ENCODE measurements at places on chromosomes 1 and 21.

- DNase-seq = no peak
Observed at GRCh38 chr1:24930260-24931145, at the start of gene RUNX3. RUNX3 (minus strand) TSS chr1:24930276; CDS start chr1:24929868, 408 bp downstream.

DNA sequence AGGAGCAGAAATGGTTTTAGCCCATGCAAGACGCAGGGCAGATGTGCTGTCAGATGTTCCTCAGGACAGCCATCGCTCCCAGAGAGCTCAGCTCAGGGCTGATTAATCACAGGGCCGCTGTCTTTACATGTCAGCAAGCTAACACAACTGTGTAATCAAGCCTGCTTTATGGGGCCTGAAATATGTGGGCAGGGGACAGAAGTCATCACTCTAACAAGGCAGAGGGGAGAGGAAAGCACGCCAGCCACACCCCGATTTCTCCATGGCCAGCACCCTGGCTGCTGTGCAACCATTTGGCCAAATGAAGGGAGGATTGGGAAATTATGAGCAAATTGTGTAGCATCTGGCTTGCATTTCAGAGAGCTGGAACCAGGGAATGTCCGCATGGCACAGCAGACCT is 368.8 kb downstream of the NPHP4 start:
- no peak for DNase-seq

DNA sequence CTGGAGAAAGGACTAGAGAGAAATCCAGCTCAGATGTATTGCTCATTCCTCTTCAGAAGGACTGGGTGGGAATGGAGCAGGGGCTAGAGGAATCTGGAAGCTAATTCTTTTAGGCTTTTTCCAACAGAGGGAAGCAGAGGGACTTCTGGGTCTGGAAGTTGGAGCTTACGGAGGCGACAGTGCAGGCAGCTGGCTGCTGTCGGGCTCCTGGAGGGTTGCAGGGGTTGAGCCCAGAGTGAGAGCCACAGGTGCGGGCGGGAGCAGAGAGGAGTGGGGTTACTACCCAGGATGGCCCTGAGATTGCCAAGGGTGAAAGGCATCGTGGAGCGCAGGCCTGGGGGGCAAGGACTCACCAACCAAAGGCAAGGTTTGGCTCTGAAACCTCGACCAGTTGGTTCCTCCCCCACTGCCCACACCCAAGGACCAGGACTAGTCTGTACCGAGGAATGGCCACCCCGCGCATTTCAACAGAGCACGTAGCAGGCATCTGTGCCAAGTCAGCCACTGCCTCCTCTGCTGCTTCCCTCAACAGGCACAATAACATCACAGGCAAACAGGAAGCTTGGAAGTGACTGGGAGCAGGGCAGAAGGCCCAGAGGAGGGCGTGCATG is 22.7 kb upstream of the EDN2 start:
- no peak for DNase-seq

DNA sequence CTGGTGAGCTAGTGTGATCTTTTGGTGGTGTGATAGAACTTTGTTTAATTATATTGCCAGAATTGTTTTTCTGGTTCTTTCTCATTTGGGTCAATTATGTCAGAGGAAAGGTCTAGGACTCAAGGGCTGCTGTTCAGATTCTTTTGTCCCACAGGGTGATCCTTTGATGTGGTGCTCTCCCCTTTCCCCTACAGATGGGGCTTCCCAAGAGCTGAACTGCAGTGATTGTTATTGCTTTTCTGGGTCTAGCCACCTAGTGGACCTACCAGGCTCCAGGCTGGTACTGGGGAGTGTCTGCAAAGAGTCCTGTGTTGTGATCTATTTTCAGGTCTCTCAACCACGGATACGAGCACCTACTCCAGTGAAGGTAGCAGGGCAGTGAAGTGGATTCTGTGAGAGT is 25.9 kb upstream of the CD84 start:
- DNase-seq = no peak

DNA sequence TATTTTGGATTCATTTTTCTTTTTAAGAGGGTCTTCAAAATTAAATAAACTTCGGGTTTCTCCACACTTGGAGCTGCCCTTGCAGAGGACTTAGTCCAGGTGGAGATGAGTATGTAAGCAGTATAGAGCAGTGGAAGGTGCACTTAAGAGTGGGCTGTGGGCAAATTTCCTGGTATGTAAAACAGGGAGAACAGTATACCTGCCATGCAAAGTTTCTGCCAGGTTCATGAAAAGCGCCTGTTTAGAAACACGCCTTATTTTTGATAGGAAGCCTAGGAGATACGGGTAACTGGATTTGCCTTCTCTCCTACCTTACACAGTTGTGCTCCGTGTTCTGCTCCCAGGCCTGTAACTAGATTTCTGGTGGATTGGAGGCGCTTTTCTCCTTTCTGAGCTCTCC is 1.2 kb downstream of the KDM4A start:
- no peak for DNase-seq

- no peak for DNase-seq
Observed at GRCh38 chr1:55639051-55639450, 423.9 kb upstream of the USP24 start.

GRCh38 chr21:27400045-27400444 is 433.2 kb upstream of the ADAMTS5 start:
- no peak for DNase-seq

- no peak for DNase-seq
Observed at GRCh38 chr1:215776336-215776735, 209.2 kb downstream of the KCTD3 start.

DNA sequence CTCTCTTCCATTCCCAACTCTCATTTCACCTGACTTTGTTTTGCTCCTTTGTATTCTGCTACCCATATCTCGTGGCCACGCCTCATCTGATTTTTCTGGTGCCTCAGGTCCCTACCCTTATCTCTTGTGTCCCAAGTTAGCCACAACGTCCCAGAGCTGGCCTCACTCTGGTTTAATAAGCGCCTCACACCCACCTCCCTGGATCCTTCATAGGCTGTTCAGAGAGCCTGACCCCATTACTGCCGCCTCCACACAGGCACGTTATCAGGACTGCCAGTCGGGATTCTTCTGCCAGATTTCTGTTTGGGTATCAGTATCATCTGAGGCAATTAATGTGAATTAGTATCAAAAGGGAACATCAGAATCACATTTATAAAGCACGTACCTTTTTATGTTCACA is 34.7 kb upstream of the TMEM125 start:
- no peak for DNase-seq

DNA sequence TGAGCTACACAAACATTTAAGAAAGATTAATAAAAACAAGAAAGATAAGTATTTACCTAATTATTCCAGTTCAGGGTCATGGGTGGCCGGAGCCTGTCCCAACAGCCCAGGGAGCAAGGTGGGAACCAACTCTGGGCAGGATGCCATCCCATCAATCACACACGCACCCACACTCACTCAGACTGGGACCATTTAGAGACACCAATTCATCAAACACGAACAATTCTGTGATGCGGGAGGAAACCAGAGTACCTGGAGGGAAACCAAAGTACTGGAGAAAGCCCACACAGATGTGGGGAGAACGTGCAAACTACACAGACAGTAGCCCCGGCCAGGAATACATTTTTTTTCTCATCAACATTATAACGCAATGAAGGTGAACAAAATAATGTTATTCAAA is 16.2 kb downstream of the WASF2 start:
- no peak for DNase-seq

DNA sequence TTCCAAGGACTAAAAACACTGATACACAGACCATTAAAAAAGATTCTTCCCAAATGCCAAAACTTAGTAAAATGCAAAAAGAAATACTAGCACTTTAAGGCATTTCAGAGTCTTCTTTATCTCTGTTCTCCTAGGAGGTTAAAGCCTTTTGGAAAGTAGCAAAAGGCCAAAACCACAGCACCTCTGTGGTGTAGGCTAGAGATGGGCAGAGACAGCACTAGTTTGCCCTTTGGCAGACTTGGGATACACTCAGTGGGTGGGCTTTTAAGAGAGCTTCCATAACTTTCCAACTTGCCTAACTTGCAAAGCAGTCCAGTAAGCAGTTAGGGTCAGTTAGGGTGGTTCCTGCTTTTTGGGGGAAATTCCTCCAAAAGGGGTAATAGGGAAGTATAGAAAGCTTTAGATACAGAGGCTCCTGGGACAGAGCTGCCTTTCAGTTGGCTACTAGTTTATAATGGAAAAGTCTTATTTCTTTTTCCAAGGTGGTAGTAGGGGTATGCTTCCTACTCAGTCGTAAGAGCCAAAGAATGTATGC is 17.9 kb upstream of the PTCH2 start:
- DNase-seq = no peak

- DNase-seq = peak; percentile 86
Observed at GRCh38 chr1:225508538-225509375, 80.9 kb upstream of the LBR start.

DNA sequence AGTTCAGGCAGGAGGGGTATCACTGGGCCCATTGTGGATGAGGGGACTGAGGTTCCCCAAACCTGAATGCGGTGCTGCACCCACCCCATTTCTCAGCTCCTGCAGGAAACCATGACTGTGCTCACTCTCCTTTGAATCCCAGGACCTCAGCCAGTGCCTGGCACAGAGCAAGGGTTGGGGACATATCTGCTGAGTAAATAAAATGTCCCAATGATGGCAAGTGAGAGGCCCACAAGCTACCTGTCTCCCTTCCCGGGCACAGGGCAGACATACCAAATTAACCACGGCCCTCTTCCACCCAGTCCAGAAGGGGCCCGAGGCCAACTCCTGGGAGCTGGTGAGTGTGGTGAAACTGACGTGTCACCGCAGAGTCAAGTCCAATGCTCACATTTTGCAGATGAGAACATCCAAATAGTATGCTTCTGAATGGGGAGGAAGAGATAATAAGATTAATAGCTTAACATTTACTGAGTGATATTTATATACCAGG is 97.6 kb downstream of the EPHB2 start:
- peak; percentile 60 for DNase-seq

All from hepatic stellate cell (primary cell).